ENCODE measurements at places on chromosomes 1 and 21. TPM values are rescaled to one million over a fixed set of nuclear protein-coding genes. Genes with fewer than 3 reads are reported as not detected.

Gene THEMIS2
- 1.3 TPM for polyA plus RNA-seq

GRCh38 chr21:37249112-37249904, 17.8 kb downstream of the VPS26C start:
- H3K27ac ChIP-seq = no peak overlapping the region
- H3K36me3 ChIP-seq = no peaks in the 10 kb centered on the region
- no peak overlapping the region for H3K4me3 ChIP-seq
- DNase-seq = no peak

GRCh38 chr1:40684669-40685068, 6.8 kb upstream of the NFYC start:
- H3K27me3 ChIP-seq = no peaks in the 10 kb centered on the region
- H3K4me3 ChIP-seq = no peak overlapping the region
- peaks cover 1% of the 10 kb centered on the region for H3K36me3 ChIP-seq
- no peak overlapping the region for H3K27ac ChIP-seq
- H3K4me1 ChIP-seq = no peaks in the 10 kb centered on the region

Gene PTPN7
- not detected for polyA plus RNA-seq

DNA sequence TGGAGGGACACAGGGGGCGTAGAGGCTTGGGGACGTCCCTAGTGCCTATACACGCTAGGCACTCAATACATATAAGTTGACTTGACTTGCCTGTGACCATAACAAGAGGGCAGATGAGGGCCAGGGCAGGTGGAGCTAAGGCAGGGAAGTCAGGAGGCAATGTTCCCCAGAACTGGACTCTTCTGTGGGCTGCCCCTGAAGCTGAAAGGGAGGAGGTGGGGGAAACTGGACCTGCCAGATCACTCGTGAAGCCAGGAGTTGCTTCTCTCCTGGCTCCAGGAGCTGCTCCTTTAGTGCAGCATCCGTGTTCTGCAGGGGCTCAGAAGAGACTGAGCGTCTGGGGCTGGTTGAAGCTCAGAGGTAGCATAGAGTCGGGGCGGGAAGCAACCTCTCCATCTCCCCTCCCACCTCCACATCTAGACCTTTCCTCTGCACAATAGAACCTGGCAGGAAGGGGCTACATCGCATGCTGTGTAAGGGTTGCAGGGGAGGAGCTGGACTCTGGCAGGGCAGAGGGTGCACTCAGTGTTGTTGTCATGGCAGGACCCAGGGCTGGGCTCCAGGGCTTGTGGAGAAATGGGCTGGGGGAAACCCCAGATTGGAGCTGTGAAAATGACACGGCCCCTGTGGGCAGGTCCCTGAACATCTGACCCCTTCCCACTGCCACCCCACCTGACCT, 2.9 kb upstream of the SEMA4A start:
- DNase-seq = no peak
- H3K4me1 ChIP-seq = peaks cover 33% of the 10 kb centered on the region
- H3K36me3 ChIP-seq = no peaks in the 10 kb centered on the region
- peaks cover 4% of the 10 kb centered on the region for H3K27me3 ChIP-seq
- H3K4me3 ChIP-seq = no peak overlapping the region

- H3K4me1 ChIP-seq = no peaks in the 10 kb centered on the region
- no peak overlapping the region for H3K4me3 ChIP-seq
- no peaks in the 10 kb centered on the region for H3K27me3 ChIP-seq
- no peaks in the 10 kb centered on the region for H3K36me3 ChIP-seq
- no peak overlapping the region for H3K27ac ChIP-seq
Observed at GRCh38 chr1:37169241-37169640, 134.9 kb upstream of the GRIK3 start.

DNA sequence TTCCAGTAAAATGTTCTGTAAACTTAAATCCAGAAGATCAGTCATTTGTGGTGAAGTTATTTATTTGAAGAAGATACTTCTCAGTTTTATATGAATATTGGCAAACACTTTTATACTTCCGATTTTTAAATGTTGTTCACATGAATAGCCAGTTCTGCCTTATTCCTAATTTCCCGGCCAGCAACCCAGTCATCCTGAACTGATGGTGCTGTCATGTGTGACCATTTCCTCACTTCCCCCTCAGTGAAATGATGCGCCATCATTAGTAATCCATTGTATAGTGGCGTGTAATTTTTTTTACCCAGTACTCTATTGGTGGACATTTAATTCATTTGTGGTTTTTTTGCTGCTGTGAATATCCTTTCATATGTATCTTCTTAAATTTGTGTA, 16.4 kb downstream of the GPSM2 start:
- no peaks in the 10 kb centered on the region for H3K27me3 ChIP-seq
- H3K4me1 ChIP-seq = peaks cover 69% of the 10 kb centered on the region
- H3K36me3 ChIP-seq = peaks cover 3% of the 10 kb centered on the region
- no peak for DNase-seq
- no peak overlapping the region for H3K4me3 ChIP-seq

Gene OPTC
- not detected for polyA plus RNA-seq
